Natural killer cell (primary cell): ENCODE measurements at places on chromosomes 1 and 21. TPM values are rescaled to one million over a fixed set of nuclear protein-coding genes. Genes with fewer than 3 reads are reported as not detected.

GRCh38 chr1:27951396-27951795 is 8.4 kb upstream of the XKR8 start:
- H3K27ac ChIP-seq, result no peak overlapping the region
- no peaks in the 10 kb centered on the region for H3K27me3 ChIP-seq
- no peaks in the 10 kb centered on the region for H3K4me1 ChIP-seq
- no peak for DNase-seq
- no peak overlapping the region for H3K4me3 ChIP-seq
- H3K36me3 ChIP-seq, result no peaks in the 10 kb centered on the region

- DNase-seq, result no peak
- H3K27ac ChIP-seq, result no peak overlapping the region
- H3K27me3 ChIP-seq, result peaks cover 54% of the 10 kb centered on the region
- peaks cover 32% of the 10 kb centered on the region for H3K4me1 ChIP-seq
- no peak overlapping the region for H3K4me3 ChIP-seq
- H3K36me3 ChIP-seq, result no peaks in the 10 kb centered on the region
These were observed 12.8 kb upstream of the RGS16 start for GRCh38 chr1:182617014-182617429.

The LMX1A gene
- total RNA-seq, result not detected

GRCh38 chr1:29971703-29972102 is 735.4 kb downstream of the PTPRU start:
- H3K36me3 ChIP-seq, result no peaks in the 10 kb centered on the region
- no peak overlapping the region for H3K4me3 ChIP-seq
- H3K27ac ChIP-seq, result no peak overlapping the region
- no peak for DNase-seq
- H3K4me1 ChIP-seq, result no peaks in the 10 kb centered on the region
- no peaks in the 10 kb centered on the region for H3K27me3 ChIP-seq

- no peak within 1 kb of the TSS for H3K27ac ChIP-seq
- no peaks in the 10 kb centered on the region for H3K36me3 ChIP-seq
- H3K4me1 ChIP-seq, result peaks cover 3% of the 10 kb centered on the region
These were observed at the start of gene HUNK for GRCh38 chr21:31872452-31873274. Gene HUNK (plus strand): TSS chr21:31873020. CDS start chr21:31873675, 655 bp downstream.

DNA sequence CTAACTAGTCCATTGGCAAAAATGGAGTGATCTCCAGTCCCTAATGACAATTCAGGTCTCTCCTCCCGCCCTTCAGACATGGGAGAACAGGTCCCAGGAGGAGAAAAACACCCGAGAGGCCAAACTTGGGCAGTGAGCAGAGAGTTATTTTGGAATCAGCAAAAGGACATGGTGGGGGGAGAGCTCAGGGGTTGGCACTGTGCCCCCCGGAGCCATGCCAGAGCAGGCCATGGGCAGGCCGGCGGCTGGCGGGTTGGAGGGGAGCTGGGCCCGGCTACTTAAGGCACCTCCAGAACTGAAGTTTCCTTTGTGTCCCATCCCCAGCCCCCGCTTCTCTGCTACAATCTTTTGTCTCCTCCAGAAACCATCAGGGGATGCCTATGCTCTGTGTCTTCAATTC is 7.1 kb downstream of the LGR6 start:
- H3K4me1 ChIP-seq, result peaks cover 88% of the 10 kb centered on the region
- no peaks in the 10 kb centered on the region for H3K27me3 ChIP-seq
- peak overlapping the region; percentile 79 for H3K27ac ChIP-seq
- H3K4me3 ChIP-seq, result no peak overlapping the region

DNA sequence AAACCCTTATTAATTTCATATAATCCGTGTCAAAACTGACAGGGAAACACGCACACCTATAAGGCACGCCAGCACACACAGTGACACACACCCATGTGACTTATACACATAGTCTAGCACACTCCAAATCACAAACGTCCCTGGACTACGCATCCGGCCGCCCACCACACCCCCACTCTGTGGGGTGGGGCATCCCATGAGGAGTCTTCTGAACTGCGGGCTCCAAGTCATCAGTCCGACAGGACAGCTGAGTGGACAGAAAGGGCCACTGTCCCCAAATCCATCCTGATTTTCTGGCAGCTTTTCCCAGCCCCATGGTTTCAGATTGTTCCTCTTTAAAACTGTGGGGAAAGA is 829 bp downstream of the PEA15 start:
- H3K36me3 ChIP-seq, result peaks cover 10% of the 10 kb centered on the region
- peak; percentile 24 for DNase-seq
- H3K4me1 ChIP-seq, result peaks cover 22% of the 10 kb centered on the region
- H3K27me3 ChIP-seq, result no peaks in the 10 kb centered on the region
- H3K4me3 ChIP-seq, result peak overlapping the region; percentile 97
- peak overlapping the region; percentile 91 for H3K27ac ChIP-seq

GRCh38 chr1:159827102-159827490 is 423 bp downstream of the SLAMF8 start:
- peak overlapping the region; percentile 3 for H3K4me3 ChIP-seq
- peak; percentile 23 for DNase-seq
- peak overlapping the region; percentile 42 for H3K27ac ChIP-seq
- H3K36me3 ChIP-seq, result no peaks in the 10 kb centered on the region
- no peaks in the 10 kb centered on the region for H3K27me3 ChIP-seq
- peaks cover 81% of the 10 kb centered on the region for H3K4me1 ChIP-seq

The IGSF9 gene
- not detected for total RNA-seq

GRCh38 chr1:229693129-229693900 is 67.3 kb downstream of the URB2 start:
- no peak overlapping the region for H3K4me3 ChIP-seq
- DNase-seq, result no peak
- peaks cover 19% of the 10 kb centered on the region for H3K4me1 ChIP-seq
- H3K27me3 ChIP-seq, result peaks cover 2% of the 10 kb centered on the region
- H3K27ac ChIP-seq, result no peak overlapping the region

DNA sequence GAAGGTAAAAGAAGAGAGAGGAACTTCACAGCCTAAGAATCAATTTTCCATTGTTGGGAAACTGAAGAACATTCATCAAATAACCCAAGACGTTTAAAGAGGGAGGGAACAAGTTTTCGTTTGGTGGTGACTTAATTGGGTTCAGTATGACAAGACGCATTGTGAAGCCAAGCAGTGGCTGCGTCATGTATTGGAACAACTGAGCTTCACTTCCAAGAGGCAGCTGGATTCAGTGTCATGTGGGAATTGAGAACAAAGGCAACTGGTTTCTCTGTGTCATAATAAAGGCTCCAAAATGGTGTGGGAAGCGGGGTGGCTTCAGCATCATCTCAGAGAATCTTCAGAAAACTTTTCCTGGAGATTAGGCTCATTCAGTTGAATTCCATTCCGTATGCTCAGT is 29.8 kb upstream of the RC3H1 start:
- H3K4me3 ChIP-seq, result no peak overlapping the region
- no peak for DNase-seq
- no peaks in the 10 kb centered on the region for H3K36me3 ChIP-seq
- no peaks in the 10 kb centered on the region for H3K4me1 ChIP-seq

DNA sequence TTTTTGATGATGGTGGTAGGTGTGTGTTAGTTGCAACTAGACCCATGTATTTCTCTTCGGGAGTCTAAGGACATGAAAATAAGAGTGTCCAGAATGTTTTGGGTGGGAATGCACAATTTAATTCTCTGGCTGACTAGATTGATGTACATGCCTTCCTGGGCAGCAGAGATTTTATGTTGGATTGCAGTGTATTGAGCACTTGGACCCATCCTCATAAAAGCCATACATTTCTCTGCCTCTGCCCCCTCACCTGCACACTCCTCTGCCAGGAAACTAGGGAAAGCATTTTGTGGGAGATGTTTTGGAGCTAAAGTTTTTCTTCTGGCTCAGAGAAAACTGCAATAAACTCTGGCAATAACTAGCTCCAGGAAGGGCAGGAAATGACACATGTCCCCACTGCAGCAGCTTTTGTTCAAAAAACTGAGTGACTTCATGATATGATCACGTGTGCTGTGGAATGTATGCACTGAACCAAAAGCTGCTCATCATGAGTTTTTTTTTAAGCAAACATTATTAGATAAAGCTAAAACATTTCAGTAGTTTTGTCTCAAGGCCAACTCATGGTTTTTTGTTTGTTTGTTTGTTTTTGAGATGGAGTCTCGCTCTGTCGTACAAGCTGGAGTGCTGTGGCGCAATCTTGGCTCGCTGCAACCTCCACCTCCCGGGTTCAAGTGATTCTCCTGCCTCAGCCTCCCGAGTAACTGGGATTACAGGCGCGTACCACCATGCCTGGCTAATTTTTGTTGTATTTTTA is 17.6 kb downstream of the RIT1 start:
- H3K4me1 ChIP-seq, result peaks cover 3% of the 10 kb centered on the region
- H3K4me3 ChIP-seq, result no peak overlapping the region
- peak; percentile 67 for DNase-seq
- H3K27ac ChIP-seq, result no peak overlapping the region

- H3K27me3 ChIP-seq, result no peaks in the 10 kb centered on the region
- no peaks in the 10 kb centered on the region for H3K36me3 ChIP-seq
- H3K4me3 ChIP-seq, result no peak overlapping the region
- H3K4me1 ChIP-seq, result no peaks in the 10 kb centered on the region
- H3K27ac ChIP-seq, result no peak overlapping the region
These were observed 424.7 kb downstream of the LMO4 start for GRCh38 chr1:87753366-87753765.

- H3K36me3 ChIP-seq, result no peaks in the 10 kb centered on the region
- peak overlapping the region; percentile 51 for H3K4me3 ChIP-seq
- no peaks in the 10 kb centered on the region for H3K27me3 ChIP-seq
- no peak overlapping the region for H3K27ac ChIP-seq
These were observed 515 bp downstream of the MAN1C1 start for GRCh38 chr1:25616987-25617624.

DNA sequence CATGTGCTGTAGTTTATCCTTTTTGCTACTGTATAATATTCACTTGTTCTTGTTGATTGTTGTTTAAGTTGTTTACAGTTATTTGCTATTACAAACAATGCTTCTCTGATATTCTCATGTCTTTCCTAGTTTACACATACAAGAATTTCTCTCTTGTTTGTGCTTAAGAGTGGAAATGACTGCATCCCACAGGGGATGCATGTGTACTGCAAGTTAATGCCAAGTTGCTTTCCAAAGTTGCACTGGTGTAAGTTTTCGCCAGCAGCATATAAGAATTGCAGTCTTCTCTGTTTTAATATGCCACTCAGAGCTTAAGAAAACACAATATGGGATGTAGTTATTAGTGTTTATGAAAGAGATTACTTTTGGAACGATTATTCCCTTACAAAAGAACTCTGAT is 97.7 kb downstream of the NEK7 start:
- peaks cover 3% of the 10 kb centered on the region for H3K4me1 ChIP-seq
- H3K27ac ChIP-seq, result no peak overlapping the region
- no peak overlapping the region for H3K4me3 ChIP-seq
- no peaks in the 10 kb centered on the region for H3K36me3 ChIP-seq
- H3K27me3 ChIP-seq, result no peaks in the 10 kb centered on the region

DNA sequence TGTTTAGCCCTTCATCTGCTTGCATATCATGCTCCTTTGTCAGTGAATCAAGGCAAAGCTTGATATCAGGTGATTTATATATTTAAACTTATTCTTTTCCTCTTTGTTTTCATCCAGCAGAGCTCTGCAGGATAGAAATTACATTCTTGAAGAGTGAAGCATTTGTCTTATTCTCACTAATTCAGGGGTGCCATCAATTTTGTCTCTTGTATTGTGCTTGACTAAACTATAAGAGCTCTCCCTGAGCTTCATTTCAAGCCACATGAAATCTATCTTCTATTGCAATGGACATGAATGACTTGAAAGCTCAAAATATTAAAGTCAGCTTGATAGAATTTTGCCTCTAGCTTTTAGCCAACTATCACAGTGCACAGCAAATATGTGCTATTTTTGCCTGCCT is 236.7 kb upstream of the KCTD3 start:
- no peaks in the 10 kb centered on the region for H3K36me3 ChIP-seq
- DNase-seq, result no peak
- no peaks in the 10 kb centered on the region for H3K4me1 ChIP-seq

DNA sequence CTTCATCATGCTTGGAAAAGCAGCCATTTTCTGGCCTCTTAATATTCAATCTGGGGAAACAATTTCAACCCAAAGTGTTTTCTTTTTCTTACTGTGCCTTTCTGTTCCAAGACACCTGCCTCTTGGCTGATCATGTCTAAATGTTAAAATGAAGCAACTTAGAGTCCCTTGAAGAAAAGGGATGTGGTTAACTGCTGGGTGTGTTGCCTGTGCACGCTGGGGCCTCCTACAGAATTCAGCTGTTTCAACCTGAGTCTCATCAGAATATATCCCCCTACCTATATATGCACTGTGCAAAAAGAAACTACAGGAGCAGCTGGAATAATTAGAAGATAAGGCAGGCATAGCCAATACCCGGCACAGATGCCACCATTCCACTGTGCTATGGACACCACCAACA is 222.0 kb downstream of the OMA1 start:
- H3K27me3 ChIP-seq, result no peaks in the 10 kb centered on the region
- DNase-seq, result no peak
- no peaks in the 10 kb centered on the region for H3K36me3 ChIP-seq
- H3K4me3 ChIP-seq, result no peak overlapping the region

The INAVA gene
- total RNA-seq, result not detected

DNA sequence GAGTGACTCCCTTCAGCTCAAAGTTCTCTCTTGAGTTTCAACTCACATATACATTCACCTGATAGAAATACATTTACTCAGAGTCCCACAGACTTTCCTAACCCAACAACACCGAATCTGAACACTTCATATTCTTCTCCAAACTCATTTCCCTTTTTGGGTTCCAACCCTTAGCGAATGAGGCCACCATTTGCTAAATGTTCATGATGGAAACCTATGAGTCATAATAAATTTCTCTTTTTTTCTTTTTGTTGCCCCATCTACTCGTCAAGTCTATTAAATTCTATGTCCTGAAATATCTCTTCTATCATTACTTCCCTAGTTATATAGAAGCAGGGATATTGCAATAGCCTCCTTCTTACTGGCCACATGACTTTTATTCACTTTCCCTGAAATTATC is 100.1 kb downstream of the HLX start:
- no peaks in the 10 kb centered on the region for H3K4me1 ChIP-seq
- no peaks in the 10 kb centered on the region for H3K27me3 ChIP-seq
- H3K4me3 ChIP-seq, result no peak overlapping the region
- H3K27ac ChIP-seq, result no peak overlapping the region

The CD164L2 gene
- not detected for total RNA-seq

DNA sequence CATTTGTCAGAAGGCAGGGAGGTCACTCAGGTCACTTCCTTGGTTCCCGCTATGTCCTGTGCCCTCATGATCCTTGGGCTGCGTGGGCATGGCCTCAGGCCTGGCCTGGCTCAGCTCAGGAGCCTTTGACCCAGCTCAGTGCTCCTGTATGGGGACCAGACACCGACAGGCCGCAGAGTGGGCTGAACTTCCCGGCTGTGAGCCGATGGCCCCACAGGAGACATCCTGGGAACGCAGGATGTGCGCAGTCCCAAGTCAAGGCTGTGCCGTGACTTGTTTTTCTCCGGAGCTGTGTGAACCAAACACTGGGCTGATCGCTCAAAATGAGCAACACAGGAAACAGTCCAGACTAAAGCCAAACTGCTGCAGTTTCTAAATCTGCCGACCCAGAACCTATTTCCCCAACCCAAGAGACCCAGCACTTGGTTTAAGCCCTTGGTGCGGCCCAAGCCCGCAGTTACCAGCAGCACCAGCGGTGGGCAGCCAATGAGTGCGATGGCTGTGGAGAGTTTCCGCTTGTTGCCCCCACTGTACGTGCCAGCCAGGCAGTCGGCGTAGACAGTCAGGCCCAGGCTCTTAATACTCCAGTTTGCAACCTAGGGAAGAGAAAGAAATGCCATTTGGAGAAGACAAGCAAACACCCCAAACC is 92.3 kb upstream of the GCLM start:
- no peaks in the 10 kb centered on the region for H3K4me1 ChIP-seq
- no peaks in the 10 kb centered on the region for H3K36me3 ChIP-seq
- no peak overlapping the region for H3K4me3 ChIP-seq
- no peak overlapping the region for H3K27ac ChIP-seq
- H3K27me3 ChIP-seq, result no peaks in the 10 kb centered on the region
